Activated naive CD4-positive, alpha-beta T cell treated with Interleukin-2 at 50 U/mL for 16 hours (primary cell): ENCODE measurements at places on chromosomes 5 and 9.

DNA sequence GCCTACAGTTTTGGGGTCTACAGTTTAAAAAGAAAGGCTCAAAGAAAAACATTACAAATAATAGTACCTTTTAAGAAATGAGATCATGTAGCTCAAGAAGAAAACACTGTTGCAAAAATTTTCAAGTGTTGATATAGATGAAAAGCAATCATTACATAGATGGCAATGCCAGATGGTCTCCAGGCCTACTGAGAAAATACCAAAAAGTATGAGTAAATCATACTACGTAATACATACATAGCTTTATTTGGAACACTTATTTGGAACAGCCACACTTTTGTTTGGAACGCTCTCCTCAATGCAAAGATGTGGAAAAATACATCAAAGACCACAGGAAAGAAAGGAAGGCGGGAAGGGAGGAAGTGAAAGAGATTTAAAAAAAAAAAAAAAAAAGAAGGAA, 44.1 kb downstream of the MARCHF11 start:
- no peak for DNase-seq

- DNase-seq: no peak
These were observed 32.3 kb downstream of the ERCC6L2 start for GRCh38 chr9:95907794-95908193.

DNA sequence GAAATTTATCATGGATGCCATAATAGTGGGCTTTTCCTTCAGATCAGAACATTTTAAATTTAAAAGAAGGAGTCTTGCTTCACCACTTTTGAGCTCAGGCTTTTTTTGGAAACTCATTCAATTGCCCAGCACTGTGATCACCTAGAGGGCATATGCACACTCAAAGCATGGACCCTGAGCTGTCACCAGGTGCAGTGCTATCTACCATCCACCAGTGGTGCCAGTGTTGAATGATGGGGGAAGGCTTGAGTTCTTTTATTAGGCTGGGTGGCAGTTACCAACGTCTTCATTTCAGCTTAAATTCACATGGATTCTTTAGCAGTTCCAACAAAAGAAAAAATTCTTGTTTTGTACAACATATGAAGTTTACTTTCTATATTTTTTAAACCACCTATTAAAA, 164.1 kb downstream of the CFAP90 start:
- no peak for DNase-seq

DNA sequence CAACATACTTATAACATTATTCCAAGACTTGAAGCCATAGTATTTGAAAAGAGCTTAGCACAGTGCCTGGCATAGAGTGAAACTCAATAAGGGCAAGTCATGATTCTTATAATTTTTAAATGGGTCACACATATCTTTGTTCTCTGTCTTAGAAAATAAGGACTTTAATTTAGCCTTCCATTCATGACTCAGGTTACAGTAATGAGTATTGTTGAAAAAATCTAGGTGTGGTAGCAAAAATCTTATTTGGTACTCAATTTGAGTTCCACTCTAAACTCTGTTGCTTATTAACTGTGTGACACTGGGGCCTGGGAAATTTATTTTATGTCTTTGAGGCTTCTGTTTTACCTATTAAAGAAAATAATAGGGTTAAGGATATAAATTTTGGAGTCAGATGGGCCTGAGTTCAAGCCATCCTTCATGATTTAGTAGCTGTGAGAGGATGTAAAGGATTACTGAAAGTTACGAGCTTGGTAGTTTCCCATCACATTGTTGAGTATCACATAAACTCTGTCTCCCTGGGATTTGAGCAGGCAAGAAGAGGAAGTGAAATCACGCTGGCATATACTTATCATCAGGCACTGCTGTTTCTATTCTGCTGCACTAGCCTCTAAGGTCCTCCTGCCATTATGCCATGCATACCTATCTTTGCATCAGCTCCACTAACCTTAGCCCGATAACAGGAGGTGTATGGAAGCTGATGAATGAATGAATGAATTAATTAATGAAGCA, 1.5 kb downstream of the SPINK9 start:
- DNase-seq: no peak

GRCh38 chr5:147898875-147899401, 7.4 kb downstream of the C5orf46 start:
- no peak for DNase-seq

DNA sequence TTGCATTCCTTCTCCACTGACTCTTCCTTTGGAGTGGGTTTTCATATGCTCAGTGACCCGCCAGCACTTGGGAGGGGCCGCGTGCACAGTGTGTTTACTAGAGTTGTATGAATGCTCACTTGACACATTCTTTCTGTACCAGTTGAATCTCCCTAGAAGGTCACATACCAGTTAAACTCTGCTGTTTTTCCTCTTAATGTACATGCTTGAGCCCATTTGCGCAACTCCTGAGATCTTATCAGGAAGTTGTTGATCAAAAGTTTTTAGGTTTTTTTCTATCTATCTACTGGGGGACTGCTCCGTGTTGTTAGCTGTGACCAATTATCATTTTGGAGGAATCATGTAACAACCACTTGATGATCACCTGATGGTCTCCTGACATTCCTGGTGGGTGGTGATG, 392.7 kb downstream of the CDH9 start:
- DNase-seq: no peak

GRCh38 chr9:92254381-92255337, 38.8 kb downstream of the IARS1 start:
- no peak for DNase-seq

DNA sequence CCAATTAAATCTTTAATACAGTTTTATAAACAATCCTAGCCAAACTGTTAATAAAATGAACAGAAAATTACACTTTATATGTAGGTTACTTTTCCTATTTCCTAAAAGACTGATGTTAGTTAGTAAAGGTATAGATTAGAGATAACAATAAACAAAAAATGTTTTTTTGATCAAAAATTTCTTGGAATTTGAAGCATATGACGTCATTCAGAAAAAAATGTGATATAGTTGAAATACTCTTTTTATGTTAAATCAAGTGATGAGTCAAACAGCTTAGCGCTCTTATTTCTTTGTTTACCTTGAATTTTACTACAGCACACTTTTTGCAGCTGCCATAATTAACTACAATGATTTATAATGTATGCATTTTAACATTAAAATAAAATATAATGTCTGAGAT, 195.8 kb downstream of the SLC12A2 start:
- no peak for DNase-seq

- DNase-seq: no peak
These were observed 81.1 kb downstream of the CDO1 start for GRCh38 chr5:115735108-115735998.

- no peak for DNase-seq
These were observed 880 bp upstream of the UBAC1 start for GRCh38 chr9:135961811-135962695.

- no peak for DNase-seq
These were observed 2.7 kb upstream of the GBGT1 start for GRCh38 chr9:133166392-133166791.

DNA sequence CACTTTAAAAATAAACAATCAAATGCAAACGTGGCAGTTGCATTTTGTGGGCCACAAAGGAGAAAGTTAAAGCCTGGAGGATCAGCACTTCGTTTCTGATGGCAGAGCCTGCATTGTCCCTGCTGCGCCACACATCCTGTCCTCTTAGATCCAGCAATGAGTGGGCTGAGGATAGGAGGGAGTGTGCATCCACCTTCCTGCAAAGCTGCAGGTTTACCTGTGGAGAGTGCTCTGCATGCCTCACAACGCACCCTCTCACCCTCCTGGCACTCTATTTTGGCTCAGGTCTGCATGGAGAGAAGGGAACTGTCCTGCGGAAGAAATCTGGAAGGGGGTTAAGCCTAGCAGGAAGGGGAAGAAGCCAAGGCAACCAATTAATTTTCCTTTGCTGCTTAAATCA, 212.2 kb upstream of the SLC24A2 start:
- no peak for DNase-seq

DNA sequence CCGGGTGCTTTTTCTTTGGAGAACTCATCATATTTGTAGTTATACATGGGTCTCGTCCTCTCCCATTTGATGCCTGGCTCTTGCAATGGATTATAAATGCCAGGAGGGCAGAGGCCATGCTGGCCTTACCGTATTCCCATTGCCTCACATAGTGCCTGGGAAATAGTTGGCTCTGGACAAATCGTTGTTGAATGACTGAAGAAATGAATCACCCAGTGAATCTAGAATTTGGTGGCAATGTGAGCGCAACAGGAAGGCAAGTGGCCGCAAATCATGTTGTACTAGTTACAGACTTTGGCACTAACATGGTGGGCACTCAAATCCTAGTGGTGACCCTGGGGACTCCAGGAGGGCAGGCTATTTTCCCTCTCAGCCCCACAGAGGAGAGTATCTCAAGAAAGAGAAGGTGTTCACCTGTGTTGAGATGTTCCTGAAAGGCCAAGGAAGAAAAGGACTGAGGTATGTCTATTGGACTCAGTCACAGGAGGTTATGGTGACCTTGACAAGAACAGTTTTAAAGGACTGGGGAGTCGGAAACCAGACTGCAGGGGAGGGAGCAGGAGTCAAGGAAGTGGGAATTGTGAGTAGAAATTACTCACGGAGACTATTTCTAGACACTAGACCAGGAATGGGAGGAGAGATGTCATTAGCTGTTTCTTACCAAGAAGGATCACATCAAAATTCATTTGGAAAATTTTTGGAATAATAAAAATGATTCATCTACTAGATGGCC, 61.7 kb upstream of the COL15A1 start:
- DNase-seq: no peak

GRCh38 chr9:76444322-76444929, 14.6 kb upstream of the GCNT1 start:
- no peak for DNase-seq

DNA sequence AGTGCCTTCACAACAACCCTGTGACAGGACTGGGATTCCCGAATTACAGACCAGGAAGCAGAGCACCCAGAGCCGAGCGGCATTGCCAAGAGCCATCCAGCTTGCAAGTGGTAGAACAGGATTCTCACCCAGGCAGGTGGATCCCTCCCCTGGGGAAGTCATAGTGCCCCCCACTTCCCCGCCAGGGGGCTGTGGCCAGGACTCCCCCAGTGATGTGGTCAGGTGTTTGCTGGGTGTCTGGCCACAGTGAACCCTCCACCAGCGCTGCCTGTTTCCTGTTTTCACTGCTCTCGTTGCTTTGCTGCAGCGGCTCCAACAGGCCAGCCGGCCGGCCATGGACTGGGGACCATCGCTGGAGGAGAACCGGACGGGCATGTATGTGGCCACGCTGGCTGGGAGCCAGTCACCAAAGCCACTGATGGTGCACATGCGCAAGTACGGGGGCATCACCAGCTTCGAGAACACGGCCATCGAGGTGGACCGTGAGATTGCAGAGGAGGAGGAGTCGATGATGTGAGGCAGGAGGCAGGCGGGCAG, 19.3 kb downstream of the SLC6A7 start:
- DNase-seq: no peak

DNA sequence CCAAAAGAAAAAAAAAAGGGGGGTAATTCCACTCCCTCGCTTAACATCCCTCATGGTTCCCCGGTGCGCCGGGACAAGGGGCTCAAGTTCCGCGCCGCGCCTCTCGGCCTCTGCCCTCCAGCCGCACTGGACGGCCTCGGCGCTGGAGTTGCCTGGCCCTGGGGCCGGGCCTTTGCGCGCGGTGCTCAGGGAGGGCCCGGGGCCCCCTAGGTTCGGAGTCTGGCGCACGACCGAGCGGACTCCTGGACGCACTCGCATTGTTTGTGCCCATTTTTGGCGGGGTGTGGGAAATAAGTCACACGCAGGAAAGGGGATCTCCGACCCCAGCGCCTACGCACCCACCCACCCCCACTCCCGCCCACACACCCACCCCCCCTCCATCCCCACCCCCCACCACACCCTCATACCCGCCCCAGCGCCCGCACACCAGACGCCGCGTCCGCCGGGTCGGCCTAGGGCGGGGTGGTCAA, 381 bp downstream of the MED22 start:
- no peak for DNase-seq

- no peak for DNase-seq
These were observed 107.3 kb downstream of the SNCAIP start for GRCh38 chr5:122419142-122419894.

GRCh38 chr9:94014066-94014654, 59.0 kb upstream of the BARX1 start:
- no peak for DNase-seq

DNA sequence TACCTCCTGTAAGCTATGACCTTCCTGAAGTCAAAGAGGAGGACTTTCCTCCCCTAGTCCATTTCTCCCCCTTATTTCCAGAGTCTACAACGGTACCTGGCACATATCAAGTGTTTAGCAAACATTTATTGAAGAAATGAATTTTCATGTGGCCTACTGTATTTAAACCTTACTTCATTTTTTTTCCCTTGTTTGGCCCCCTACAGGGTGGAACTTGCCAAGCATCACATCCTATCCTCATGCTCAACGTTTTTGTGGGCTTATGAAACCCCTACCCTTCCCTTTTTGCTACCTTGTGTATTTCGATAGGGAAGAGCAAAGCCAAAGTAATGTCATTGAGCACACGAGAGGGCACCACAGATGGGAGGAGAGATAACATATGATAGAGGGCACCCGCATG, 1857.8 kb upstream of the WWC1 start:
- DNase-seq: no peak

DNA sequence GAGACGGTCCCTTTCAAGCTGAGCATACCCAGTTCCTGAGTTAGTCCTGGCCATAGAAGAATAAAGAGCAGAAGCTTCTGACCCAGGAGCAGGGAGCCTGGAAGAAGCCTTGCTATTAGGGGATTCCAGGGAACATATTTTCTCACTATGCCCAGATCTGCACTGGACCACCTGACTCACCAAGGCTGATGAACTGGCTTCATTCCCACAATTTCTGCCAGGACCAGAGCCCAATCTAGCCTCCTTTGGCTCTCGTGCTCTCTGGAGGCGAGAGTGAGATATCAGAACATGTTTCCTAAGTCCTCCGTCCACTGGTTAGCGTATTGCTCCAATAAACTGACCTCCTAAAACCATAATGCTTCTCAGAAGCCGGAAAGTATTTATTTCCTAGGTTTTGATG, 9.9 kb downstream of the GABBR2 start:
- no peak for DNase-seq

DNA sequence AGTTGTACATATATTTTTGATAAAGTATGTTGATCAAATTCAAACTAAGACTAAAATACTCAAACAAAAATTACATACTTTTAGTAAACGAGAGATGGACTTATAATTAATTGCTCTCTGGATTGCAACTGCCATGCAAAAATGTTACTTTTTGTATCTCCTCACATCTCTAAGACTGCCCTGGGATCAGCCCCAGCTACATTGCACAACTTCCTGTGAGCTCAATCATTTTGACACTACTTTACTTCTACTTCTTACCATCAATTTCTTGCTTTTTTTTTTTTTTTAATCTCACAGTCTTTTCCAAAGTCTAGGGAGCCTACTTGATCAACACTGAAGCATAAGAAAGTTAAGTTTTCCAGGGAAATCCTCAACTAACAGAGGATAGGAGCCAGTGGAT, 506.0 kb upstream of the CDH10 start:
- DNase-seq: no peak

DNA sequence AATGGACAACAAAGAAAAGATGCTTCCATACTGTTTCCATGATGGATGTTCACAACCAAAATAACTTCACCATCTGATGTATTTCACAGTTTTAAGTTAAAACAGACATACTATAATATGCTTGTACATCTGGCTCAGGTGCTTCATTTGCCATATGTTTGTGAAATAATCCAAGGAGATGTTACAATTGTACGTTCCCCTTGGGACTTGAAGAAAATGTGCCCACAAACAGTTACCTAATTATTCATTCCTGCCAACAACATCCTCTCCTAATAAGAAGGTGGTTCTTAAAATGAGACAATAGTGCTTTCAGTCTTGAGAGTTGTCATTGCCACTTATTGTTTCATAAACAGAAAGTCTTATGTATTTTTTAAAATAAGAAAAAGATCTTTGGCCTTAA, 33.1 kb upstream of the SMARCA2 start:
- DNase-seq: no peak

- DNase-seq: no peak
These were observed 85.8 kb downstream of the RIC1 start for GRCh38 chr9:5714501-5715401.
